ENCODE measurements at places on chromosomes 1 and 21.
A peak's percentile ranks its signal among the peaks of the same experiment; 100 is the strongest.

GRCh38 chr1:175822580-175822979, 79.2 kb upstream of the TNR start:
- DNase-seq, result no peak

DNA sequence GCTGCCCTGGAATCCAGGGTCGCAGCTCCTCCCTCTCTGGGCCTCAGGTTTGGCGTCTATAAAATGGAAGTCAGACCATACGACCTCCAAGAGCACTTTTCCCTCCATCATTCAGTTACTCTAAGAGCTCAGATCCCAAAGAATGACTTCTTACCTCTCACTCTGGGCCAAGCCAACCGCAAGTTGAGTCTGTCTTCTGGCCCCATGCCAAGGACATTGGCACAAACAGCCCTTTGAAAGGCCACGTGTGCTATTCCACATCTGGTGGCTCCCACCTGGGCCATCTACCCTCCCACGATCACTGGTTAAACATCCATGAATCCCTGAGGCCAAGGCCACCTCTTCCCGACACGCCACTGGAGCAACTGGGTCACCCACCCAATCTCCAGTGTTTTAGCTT, 12.4 kb downstream of the SLC2A7 start:
- no peak for DNase-seq

DNA sequence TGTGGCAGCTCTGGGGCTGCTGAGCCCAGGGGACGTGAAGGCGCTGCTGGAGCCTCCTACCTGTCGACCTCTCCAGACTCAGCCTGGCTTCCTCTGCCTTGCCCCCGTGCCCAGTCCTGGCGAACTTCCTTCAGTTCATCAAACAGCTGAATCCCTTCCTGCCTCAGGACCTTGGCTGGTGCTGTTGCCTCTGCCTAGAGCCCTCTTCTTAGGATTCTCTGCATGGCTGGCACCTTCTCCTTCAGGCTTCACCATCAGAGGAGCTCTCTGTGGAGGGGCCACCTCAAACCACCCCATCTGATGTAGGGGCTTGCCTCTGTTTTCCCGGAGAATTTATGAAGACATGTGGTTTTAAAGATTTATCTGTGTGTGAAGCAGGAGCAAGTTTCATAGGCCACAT, 23.4 kb upstream of the ATF3 start:
- no peak for DNase-seq

DNA sequence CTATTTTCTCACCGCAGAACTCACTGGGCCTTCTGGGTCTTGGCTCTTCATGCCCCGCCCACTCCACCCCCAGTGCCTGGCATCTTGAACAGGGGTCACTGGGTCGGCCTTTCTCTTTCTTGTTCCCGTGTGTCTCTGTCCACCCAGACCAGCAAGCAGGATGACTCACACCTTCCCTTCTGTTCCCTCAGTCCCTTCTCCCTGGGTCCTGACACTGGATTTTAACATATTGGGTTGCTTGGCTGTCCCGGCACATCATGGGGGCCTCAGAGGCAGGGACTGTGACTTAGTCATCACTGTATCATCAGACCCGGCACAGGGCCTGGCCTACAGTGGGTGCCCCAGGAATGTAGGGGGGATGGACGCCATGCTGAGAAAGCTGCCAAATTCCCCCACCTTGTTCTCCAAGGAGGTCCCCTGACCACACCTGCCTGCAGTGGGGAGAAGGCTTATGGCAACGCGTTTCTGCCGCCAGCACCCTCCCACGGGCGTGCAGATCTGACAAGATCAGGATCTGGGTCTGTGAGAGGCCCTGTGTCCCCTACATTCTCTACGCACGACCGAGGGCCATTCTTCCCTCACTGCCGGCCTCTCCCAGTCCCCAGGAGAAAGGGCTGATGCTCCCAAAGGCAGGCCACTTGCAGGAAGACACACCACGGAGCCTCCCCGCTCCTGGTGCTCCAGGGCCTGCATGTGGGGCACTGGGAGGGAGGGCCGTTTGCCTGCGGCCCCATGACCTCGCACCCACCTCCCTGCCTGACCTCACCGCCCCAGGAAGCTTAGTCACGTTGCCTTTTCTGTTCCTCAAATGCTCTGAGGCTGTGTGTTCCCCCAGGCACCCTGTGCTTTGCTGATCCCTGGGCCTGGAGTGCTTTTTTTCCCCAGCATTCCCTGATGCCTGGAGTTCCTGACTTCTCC, 157.2 kb upstream of the TMEM51 start:
- DNase-seq, result no peak

DNA sequence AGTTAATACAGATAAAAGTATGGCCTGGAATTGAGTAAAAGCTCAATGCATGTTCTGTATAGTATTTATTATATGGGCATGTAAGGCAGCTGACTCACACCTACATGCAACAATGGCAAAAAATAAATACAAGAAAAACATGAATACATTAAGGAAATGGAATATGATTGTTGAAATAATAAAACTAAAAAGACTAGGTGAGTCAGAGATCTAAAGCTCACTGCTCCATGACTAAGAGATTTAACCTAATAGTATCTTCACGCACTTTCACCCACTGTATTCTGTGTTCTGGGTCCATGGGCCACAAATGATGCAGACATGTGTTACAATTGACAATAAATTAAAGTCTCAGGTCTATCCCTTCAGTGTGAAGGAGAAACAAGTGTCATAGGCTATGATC, 607.0 kb downstream of the AGBL4 start:
- no peak for DNase-seq

DNA sequence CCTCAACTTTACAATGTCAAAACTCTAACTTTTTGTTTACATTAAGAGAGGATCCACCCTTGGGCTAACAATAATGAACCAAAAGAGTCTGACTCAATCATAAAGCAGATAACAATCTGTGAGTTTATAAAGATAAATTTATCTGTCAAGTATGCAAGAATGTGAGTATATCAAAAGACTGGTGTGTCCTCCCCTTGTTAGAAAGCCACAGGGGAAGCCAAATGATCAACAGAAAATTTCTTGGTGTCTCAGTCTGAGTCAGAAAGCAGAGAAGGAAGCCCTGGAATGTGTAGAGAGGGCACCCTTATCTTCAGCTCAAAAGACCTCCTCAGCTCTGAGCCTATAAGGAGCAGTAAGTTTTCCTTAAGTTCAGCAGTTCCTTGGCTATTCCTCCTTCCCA, 13.9 kb upstream of the PDIK1L start:
- no peak for DNase-seq

GRCh38 chr21:16058896-16059295, 329.1 kb downstream of the USP25 start:
- no peak for DNase-seq

GRCh38 chr21:38088916-38089762, 167.7 kb upstream of the KCNJ15 start:
- no peak for DNase-seq

DNA sequence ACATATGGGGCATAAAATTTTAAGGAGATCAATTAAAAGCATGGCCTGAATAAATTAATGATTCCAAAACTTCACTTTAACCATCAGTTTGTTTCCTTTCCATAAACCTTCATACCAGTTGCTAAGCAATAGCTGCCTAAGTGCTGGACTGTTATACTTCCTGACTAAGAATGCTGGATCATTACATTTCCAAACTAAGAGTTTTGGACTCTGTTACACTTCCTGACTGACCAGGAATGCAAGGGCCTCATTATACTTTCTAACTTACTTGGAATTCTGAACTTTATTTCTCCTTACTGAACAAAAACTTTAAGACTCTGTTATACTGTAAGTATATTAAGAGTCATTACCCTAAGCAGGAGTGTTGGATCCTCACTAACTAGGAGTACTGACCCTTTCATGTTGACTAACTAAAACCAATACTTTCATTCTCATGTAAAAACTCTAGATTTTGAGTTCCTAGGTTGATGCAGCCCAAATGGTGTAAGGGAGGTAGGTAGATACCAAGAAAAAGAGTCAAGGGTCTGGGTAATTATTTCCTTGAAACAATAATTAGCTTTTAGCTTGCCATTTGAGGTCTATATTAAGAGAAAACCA, 118.2 kb downstream of the FAF1 start:
- no peak for DNase-seq

DNA sequence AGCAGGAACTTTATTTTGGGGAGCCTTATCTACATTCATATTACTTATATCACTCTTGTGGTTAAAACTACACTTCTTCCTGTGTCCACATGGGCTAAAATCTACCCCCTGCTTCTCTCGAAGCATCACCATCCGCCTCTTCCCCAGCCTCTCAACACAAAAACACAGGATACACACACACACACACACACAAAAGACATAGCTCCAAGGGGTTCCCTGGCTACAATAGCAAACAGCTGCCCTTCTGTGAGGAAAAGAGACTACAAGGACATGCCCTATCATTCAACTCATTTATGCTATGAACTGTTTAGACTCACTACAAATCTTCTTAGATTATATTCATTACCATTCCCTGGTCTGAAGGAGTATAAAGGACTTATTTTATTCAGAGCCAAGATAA, 155.0 kb downstream of the PIGK start:
- peak; percentile 22 for DNase-seq

DNA sequence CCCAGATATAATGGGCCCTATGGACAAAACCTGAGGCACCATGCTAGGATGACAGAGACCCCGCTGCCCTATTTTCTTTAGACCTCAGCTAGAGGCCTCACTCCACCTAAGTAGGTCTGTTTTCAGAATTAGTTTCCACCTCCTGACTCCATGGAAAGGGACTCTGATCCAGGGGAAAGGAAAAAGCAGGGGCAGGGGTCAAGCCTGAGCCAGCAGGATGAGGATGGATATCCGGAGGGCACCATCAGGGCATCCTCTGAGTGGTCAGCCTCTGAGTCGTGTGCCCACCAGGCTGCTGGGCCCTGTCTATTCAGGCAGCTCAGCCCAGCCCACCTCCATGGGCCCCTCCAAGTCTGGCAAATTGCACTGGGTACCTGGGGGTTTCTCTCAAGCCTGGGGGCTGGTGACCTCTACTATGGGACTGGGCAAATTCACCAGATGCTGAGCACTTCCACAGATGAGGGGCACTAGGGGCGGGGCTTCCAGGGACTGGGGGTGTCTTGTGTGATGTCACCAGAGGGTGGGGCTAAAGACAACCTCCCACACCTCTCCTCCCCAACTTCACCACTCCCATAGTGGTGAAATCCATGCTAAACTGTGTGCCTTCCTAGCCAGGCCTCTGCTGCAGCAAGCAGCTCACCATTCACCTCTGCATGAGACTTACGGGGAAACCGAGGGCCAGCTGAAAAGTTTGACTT, 5.5 kb downstream of the PAQR7 start:
- DNase-seq, result no peak

GRCh38 chr1:163048869-163049268, 20.3 kb upstream of the RGS4 start:
- DNase-seq, result peak; percentile 13

- DNase-seq, result no peak
Observed at GRCh38 chr1:54371942-54372275, 34.3 kb downstream of the SSBP3 start.

DNA sequence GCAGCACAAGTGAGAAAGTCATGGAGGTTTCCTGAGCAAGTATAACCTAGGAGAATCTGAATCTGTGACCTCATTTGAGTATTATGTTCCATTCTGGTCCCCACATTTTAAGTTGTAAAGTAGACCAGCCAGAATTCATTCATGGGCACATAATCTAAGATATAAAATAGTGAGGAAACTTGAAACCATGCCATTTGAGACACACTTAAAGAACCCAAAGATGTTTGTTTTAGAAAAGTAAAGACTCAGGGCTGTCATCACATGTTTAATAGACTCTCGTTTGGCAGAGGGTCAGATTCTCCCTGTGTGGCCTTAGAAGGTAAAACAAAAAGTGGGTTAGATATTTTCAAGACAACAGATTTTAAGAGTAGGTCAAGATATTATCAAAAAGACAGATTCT, 6.4 kb downstream of the SZT2 start:
- DNase-seq, result no peak

- DNase-seq, result no peak
Observed at GRCh38 chr21:38787461-38788274, 18.1 kb upstream of the ETS2 start.

DNA sequence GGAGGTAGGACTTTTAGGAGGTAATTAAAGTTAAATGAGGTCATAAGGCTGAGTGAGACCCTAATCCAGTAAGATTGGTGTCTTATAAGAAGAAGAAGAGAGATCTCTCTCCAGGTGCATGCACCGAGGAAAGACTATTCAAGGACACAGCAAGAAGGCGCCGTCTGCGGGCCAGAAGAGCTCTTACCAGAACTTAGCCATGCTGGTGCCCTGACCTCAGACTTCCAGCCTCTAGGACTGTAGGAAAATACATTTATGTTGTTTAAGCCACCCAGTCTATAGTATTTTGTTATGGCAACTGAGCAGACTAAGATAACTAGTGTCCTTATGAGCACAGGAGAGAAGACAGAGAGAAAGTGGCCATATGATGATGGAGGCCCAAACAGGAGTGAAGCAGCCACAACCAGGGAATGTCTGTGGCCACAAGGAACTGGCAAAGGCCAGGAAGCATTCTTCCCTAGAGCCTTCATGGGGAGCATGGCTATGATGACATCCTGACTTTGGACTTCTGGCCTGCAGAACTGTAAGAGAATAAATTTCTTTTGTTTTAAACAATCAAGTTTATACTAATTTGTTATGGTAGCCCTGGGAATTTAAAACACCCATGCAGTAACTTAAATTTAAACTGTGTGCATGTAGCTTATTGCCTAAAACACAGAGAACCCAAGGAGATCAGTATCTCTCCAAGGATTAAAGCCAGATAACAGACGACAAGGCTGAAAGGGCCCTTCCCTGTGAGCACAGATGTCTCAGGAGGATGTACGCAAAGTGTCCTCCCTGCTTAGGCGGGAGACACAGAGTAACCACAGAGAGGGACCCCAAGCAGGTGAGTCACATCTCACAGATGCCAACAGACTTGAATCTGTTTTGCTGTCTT, 9.9 kb upstream of the CD58 start:
- DNase-seq, result no peak

DNA sequence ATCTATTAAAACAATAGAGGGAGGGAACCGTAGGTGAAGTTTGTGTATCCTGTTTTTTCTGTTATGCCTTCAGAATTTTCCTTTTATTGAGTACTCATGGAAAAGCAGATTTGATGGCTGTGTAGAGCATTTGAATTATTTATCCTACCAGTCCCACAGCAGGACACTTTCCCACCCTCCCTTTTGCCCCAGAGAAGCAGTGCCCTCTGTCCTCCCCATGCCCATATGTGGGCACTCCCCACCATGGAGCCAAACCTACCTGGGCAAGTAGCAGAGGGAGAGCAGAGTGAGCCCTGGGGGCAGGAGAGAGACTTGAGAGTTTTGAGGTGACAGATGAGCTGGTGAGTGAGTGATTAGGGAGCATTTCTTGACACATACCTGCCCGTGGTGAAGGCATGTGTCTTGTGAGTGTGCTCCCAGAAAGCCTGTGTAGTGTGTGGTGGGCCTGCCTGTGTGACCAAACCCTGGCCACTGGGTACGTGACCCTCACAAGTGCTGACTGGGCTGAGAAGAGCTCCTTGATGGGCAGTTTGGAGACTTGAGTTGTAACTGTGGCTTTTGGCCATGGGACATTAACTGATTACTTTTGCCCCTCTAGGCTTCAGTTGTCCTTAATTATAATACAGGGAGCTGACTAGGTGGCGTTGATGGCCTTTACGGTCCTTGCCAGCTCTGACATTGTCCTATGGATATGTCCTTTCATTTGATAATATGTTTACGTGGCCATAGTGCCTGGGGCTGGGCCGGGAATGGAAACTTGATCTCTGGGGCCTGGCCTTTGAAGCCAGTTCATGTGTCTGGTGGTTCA, 3.6 kb downstream of the PSEN2 start:
- DNase-seq, result no peak
